NCI-H2029 treated with DMSO at 0.1 percent for 48 hours (cell line): ENCODE measurements at places on chromosomes 11 and 22.
A peak's percentile ranks its signal among the peaks of the same experiment; 100 is the strongest.

- DNase-seq = no peak
Measured at GRCh38 chr11:108587109-108587508, 6.5 kb downstream of the EXPH5 start.

GRCh38 chr11:117587416-117587815, 209.6 kb downstream of the DSCAML1 start:
- no peak for DNase-seq

DNA sequence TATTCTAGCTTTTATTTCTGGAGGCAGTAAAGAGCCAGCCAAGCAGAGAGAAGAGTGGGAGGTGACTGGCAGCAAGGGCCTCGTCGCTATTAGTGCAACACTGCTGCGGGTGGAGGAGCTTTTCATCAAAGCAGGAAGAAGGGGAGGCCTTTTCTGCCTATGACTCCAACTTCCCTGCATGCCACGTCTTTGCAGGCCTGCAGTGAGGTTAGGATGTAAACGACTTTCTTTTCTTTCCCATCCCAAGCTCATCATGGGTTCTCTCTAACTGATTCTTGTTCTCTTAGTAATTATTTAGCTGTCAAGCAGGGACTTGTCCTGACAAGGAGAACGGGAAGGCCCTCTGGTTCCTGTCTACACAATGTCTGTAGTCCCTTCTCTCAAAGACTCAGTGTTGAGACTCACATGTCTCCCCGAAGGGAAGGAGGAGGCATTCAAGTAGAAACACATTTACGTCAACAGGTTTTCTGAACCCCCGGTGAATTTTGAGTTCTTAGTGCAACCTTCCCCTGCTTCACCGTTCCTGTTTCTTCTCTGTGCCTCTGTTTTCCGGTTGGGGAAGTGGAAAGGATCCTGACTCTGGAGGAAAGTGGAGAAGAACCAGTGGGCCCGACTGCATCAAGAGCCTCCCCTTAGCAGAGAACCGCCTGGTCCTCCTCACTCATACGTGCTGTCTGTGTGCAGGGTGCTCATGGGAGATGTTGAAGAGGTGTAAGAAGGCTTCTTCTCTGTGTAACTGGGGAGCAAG, 56.9 kb downstream of the PACS1 start:
- peak; percentile 61 for DNase-seq

DNA sequence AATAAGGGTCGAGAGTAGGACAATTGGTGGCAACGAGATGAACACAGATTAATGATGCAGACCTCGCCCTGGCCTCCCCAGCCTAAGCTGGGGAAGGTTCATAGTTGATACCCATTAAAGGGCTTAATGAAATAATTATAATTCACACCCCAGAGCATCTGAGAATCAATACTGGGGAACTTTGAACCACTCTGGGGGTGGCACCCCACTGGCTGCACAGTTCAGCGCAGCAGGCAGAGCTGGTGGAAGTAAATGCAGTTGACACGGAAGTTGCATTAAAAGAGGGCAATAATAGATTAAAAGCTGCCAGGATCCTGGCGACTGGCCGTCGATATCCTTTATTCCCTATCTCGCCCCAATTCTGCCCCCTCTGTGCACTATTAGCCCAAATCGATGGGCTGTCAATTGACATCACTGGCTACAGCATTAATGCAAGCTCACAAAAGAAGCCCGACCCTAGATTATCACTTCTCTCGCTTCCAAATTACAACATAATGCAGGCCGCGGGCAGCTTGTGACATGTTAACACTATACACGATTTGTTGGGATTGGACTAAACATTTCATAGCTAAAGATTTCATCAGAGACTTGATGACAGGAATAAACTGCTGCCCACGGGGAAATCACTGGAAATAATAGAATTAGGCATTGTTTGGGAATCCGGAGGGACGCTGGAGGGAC, 14.5 kb downstream of the HSPA8 start:
- DNase-seq = no peak

GRCh38 chr11:80031014-80031600, 590.3 kb upstream of the TENM4 start:
- no peak for DNase-seq

DNA sequence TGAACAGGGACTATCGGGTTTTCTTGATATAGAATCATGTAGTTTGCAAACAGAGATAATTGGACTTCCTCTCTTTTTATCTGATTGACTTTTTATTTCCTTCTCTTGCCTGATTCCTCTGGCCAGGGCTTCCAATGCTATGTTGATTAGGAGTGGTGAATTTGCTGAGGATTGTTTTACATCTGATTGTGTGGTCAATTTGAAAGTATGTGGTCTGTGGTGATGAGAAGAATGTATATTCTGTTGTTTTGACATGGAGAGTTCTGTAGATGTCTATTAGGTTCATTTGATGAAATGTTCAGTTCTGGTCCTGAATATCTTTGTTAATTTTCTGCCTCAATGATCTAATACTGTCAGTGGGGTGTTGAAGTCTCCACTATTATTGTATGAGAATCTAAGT, 713.2 kb upstream of the CCDC179 start:
- DNase-seq = no peak

- no peak for DNase-seq
Measured at GRCh38 chr22:42408810-42409529, 23.2 kb downstream of the NFAM1 start.

DNA sequence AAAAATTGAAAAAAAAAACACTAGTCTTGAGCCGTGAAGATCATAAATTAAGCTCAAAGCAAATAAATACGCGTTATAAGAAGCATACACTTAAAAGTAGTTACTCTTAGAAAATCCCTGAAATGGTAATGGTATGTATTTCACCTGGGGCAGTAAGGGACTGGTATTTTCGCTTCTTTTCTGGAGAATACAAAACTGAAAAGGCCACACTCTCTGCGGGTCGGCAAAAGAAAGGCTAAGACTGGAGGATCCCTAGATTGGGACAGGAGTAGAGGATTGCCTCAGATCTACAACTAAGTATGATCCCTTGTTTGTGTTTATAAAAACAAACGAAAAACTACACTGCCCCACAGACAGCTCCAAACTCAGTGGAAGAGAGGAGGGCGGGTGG, 617 bp downstream of the TSG101 start:
- no peak for DNase-seq

DNA sequence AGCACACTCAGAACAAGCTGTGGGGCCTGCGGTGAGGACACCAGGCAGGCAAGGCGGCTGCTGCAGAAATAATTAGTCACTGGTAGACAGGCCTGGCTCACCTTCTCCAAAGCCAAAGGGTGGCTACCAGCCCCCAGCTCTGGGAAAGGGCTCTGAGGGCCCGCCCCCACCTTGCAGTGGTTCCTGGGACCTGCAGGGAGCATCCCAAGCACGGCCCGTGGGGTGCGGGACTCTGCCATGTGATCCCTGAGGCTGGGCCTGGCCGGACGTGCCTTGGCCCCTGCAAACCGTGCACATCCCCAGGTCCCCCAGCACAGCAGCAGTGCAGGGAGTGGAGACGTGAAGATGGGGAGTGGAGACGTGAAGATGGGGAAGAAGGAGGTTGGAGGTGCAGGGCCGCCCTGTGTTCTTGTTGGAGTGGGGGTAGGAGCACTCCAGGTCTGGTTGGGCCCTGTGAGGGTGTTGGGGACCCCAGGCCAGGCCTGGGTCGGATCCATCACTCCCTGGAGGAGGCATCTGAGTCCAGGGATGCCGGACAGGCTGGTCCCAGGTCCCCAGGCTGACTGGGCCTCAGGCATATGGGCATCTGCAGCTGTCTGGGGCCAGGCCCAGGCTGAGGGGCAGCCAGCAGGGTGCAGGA, 41.9 kb downstream of the RTN4R start:
- no peak for DNase-seq

DNA sequence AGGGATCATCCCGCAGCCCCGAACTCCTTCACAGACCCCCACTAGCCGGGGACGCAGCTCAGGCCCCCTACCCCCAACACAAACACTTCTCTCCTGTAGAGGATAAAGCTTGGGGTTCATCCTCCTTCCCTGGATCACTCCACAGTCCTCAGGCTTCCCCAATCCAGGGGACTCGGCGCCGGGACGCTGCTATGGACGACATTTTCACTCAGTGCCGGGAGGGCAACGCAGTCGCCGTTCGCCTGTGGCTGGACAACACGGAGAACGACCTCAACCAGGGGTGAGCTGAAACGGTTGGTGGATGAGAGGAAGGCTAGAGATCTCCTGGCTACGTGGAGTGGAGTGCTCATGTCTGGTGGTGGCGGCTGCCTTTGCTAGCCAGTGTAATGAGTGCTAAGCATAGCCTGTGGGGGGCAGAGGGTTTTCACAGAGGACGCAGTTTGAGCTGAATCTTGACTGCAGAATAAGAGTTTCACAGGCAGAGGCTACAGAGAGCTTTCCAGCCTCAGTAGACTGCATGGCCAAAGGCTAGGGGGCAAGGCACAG, 580 bp downstream of the ILK start:
- no peak for DNase-seq

DNA sequence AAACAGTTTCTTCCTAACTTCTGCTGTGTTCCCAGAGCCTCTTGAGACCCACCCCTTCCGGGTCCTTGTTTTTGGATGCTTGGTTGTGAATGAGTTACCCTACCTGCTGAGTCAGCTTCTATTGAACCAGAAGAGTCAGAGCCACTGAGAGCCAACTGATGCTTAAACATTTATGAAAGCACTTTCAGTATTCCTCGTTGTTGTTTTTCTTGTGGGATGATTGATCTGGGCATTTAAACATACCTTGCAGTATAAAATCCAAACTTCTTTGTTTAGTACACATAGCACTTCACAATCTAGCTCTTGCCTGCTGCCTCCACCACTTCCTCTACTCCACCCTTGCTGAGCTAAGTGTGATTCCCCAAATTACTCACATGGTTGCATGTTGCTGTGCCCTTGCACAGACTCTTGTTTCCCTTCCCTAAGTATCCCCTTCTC, 5.5 kb downstream of the PRSS23 start:
- no peak for DNase-seq

- no peak for DNase-seq
Measured at GRCh38 chr22:37267135-37267587, 15.1 kb upstream of the CYTH4 start.

GRCh38 chr22:30002861-30003486, 77.3 kb upstream of the HORMAD2 start:
- no peak for DNase-seq

GRCh38 chr11:33829430-33830141, 55.3 kb upstream of the FBXO3 start:
- DNase-seq = peak; percentile 47

GRCh38 chr11:20060181-20060580, 100.1 kb downstream of the DBX1 start:
- no peak for DNase-seq

DNA sequence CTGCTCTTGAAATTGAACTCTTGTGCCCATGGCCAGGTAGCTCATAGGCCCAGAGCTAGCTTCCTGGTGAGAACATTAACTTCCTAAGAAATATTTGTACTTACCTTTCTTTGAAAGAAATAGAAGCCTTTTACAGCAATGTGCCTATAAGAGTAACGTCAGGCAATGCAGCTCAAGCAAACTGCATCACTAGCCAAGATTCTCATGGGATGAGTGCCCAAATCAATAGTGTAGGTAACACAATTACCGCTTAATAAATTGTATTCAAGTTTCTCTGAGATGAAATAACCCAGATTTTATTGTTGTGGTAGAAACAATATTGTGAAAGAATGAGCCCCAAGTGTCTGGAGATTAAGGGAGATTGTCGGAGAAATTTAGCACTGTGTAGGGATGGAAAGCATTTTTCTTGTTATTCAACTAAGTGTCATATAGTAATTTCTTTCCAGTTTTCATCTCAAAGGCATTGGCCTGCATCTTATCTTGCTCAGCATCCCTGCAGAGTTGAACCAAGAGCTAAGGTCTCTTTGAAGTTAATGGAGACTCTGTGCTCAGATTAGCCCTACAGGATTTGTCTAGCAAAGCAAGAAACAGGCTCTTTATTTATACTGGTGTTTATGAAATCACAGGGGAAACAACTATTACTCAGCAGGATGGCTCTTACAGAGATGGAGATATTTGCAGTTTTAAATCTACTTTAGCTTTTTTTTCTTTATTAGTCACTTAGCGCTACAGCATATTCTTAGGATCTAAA, 321.0 kb upstream of the PDGFD start:
- no peak for DNase-seq

GRCh38 chr11:15742626-15743519, 613.5 kb downstream of the SOX6 start:
- DNase-seq = peak; percentile 40

DNA sequence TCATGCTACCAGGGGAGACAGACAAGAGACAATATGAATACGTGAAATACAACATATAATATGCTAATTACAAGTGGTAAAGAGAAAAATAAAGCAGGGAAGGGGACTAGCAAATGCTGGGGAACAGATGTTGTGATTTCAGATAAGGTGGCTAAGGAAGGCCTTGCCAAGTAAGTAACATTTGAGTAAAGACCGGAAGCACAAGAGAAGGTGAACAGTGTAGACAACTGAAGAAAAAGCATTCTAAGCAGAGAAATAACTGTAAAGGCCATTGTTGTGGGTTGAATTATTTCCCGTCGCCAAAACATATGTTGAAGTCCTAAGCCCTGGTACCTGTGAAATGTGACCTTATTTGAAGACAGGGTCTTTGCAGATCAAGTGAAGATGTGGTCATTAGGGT, 63.7 kb upstream of the EED start:
- DNase-seq = no peak

- DNase-seq = no peak
Measured at GRCh38 chr11:125331357-125332035, 164.6 kb downstream of the FEZ1 start.

DNA sequence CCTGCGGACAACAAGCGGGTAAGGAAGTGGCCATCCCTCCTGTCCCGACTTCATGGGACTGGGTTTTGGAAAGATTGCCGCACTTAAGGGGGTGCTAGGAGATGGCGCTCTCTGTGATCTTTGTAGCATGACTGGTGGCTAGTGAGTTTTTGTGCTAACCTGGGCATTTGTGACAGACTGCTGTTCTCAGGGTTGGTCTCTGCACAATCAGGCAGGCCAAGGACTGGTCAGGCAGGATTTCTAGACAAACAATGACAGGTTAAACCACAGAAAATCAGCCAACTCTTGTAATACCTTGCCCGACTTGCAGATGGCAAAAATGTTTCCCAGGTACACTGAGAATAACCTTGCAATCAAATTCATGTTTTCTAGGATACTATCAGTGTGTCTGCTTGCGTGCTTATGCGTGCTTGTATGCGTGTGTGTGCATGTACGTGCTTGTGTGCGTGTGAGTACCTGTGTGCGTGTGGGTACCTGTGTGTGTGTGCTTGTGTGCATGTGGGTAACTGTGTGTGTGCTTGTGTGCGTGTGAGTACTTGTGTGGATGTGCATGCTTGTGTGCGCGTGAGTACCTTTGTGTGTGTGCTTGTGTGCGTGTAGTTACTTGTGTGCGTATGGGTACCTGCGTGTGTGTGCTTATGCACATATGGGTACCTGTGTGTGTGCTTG, 25.6 kb upstream of the SORL1-AS1 start:
- peak; percentile 34 for DNase-seq

- no peak for DNase-seq
Measured at GRCh38 chr11:18710545-18710944, 12.0 kb downstream of the TMEM86A start.

- no peak for DNase-seq
Measured at GRCh38 chr11:32454993-32455392, 19.7 kb upstream of the WT1 start.

GRCh38 chr11:87523276-87523675, 485.5 kb downstream of the TMEM135 start:
- no peak for DNase-seq

GRCh38 chr11:8363921-8364320, 100.2 kb upstream of the LMO1 start:
- DNase-seq = no peak
